ENCODE measurements at places on chromosomes 16 and 17.
A peak's percentile ranks its signal among the peaks of the same experiment; 100 is the strongest.

DNA sequence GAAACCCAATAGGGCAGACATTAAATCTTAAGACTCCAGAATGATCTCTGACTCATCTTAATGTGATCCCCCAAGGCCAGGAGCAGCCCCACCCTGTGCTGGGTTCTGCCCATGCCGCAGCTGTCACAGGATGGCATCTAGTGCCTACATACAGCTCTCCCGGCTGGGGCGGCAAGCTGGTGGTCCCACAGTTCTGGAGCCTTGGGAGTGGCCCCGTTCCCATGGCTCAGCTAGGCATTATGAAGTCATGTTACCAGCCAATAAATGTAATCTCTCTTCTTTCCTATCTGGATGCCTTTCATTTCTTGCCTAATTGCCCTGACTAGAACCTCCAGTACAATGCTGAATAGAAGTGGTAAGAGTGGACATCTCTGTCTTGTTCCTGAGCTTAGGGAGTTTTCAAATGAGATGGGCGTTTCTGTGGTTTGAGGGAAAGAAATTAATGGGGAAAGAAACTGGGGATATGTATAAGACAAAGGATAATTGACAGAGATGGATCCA lies 95.7 kb upstream of the DNAH17 start:
- ATAC-seq = peak; percentile 92

DNA sequence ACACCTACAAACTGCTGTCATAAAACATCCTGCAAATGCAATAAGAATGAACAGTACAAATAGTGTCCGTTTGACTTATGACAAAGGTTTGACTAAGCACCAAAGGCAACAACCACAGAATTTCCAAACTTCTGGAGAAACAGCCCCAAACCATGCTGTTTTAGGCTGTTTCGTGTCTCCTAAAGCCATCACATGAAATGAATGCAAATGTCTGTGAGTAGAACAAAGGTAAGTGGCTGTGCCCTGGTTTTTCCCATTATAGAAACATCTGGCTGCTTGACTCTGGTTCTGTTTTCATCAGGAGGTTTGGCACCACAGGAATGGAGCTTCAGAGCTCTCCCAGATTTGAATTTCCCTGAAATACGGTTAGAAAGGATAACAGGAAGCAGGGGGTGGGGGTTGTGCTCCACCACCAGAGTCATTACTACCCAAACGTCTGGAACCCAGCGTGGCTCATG lies 4.6 kb upstream of the EMP2 start:
- no peak for ATAC-seq

GRCh38 chr17:4978726-4979125 lies 8.7 kb downstream of the CAMTA2 start:
- no peak for ATAC-seq

DNA sequence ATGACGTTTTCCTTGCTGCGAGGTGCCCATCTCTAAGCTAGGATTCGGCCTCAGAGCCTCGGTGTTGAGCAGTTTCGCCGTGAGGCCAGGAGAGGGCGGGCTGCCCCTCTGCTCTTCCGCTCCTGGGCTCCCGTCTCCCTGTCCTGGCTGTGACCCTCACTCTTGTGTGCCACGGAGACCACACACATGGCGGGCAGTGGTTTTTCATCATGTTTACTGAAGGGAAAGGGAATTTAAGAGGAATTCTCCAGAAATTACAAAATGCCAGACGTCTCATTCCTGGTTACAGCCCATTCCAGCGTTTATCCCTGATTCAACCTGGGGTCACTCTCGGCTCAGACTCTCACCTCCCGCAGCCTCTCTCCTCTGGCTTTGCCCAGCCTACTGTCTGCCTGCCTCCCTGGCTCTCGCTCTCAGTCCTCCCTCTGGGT lies 96.8 kb upstream of the ELAC2 start:
- peak; percentile 100 for ATAC-seq

DNA sequence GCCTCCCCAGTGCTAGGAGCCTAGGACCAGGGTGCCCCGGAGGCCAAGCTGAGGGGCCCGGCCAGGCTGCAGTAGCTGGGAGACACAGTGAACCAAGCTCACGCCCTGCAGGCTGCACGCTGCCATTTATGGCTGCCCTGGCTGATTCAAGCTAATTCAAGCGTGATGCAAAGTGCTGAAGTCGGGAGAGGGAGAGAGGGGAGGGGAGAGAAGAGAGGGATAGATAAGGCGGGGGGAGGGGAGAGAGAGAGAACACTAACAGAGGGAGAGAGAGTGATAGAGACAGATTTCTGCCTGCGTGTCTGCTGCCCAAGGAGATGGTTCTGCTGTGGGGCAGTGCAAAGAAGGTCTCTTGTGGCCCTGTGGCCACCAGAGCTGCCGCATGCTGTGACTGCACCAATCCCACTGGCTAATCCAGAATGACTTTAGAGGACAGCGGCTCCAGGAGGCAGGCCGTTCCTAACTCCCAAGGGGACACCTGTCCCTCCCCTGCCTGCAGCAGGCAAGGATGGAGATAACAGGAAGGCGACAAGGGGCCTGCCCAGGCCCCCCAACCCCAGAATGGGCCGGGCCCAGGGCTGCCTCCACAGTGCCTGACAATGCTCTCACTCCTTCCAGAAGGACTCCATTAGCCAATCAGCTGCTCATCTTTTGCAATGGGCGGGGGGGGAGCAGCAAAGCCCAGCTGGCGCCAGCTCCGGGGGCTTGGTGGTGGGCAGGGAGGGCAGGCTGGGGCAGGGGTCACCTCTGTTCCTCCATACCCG lies 12.9 kb downstream of the MXRA7 start:
- peak; percentile 56 for ATAC-seq

GRCh38 chr16:1551166-1551565 lies 17.7 kb downstream of the TMEM204 start:
- ATAC-seq = no peak

GRCh38 chr17:60920107-60920506 lies 242.5 kb downstream of the BCAS3 start:
- no peak for ATAC-seq

- no peak for ATAC-seq
Observed at GRCh38 chr17:41629316-41629715, 4.9 kb upstream of the KRT17 start.

DNA sequence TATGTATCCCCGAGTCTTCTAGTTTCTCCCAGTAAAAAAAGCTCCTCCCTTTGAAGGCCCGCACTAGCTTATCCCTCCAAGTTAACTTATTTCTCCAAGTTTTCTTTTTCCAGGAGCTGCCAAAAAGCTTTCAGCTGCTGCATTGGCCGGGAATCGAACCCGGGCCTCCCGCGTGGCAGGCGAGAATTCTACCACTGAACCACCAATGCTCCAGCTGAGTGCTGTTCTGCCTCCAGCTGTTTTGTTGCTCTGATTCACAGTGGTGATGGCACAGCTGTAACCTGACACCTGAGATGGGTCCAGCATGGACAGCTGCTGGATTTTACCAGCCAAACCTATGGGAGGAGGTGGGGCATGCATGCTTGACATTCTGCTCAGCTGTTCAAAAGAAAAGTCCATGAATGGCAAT lies 22.1 kb downstream of the VAC14 start:
- peak; percentile 96 for ATAC-seq

- ATAC-seq = peak; percentile 71
Observed at GRCh38 chr16:10971560-10971961, 27.2 kb downstream of the CLEC16A start.

GRCh38 chr16:6482696-6483468 lies 849.8 kb upstream of the RBFOX1 start:
- no peak for ATAC-seq

GRCh38 chr16:85879549-85879948 lies 19.4 kb upstream of the IRF8 start:
- ATAC-seq = no peak
